ENCODE measurements at places on chromosomes 1 and 21.

GRCh38 chr1:177825276-177825901 is 144.5 kb downstream of the SEC16B start:
- no peak for DNase-seq

GRCh38 chr1:201213926-201214325 is 23.3 kb downstream of the IGFN1 start:
- no peak for DNase-seq

DNA sequence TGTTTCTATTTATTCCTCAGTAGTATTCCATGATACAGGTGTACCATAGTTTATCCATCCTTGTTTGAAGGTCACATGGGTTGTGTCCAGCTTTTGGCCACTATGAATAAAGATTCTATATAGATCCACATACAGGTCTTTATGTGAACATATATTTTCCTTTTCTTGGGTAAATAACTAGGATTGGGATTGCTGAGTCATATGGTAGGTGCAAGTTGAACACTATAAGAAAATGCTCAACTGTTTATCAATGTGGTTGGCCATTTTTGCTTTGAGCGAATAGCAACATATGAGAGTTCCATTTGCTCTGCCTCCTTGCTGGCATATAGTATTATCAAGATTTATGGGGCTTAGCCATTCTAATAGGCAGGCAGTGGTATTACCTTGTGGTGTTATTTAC is 170.2 kb upstream of the KCNJ15 start:
- DNase-seq = no peak

GRCh38 chr1:21781815-21782348 is 1.1 kb downstream of the USP48 start:
- no peak for DNase-seq

GRCh38 chr1:69932760-69933159 is 272.6 kb downstream of the LRRC40 start:
- no peak for DNase-seq

GRCh38 chr21:29115899-29116298 is 14.5 kb upstream of the MAP3K7CL start:
- no peak for DNase-seq

DNA sequence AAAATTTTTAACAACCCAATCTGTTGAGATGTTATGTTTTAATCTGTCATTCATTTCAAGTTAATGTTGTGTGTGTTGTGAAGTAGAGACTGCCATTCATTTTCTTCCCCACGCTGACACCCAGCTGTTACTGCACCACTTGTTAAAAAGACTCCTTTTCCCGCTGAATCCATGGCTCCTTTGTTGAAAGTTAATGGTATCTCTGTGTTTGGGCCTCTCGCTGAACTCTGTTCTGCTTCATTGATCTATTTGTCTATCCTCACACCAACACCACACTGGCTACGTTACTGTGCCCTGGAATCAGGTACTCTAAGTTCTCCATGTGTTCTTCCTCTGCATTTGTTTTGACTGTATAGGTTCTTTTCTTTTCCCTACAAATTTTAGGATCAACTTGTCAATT is 58.2 kb downstream of the PDE9A start:
- no peak for DNase-seq

DNA sequence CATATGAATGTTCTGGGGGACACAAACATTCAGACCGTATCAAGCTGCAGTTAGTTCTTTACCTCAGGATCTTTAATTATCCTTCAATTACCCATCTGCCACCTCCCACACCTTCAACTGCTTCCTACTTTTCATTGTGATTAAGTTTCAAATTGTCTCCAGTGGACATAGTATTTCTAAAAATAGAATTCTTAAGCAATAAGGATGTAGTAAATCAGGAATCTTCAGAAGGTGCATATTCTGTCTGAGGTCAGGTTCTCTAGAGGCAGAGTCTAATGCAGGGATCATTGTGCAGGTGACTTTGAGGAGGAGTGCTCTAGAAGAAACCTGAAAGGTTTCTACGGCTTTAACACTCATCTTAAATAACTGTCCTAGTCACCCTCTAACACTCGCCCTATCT is 102.6 kb upstream of the PPP2R5A start:
- no peak for DNase-seq

DNA sequence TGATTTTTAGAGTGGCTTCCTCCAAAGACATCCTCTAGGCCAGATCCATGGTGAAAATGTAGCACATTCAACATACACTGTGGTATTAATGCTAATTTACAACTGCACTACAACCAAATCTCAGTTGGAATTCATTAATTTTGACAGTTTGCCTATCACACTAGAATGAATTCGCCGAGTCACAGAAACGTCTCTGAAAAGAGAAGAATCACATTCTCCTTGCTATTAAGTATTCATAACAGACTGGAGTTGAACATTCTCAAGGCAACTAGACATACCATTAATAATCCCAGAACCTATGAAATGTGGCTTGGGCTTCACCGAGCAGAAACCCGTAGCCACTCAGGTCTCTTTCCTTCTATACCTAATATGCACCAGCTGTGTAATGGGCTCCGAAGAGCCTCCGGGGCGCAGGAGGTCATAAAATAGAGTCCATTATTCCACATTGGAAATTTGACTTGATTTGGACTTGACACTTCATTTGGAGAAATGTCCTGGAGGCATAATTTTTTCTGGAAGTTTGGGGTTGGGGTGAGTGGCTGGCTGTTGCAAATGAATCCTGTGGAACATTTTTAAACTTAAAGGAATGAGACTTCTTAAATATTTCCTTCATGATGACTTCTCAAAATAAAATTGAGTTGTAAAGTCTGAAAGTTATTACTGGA is 117.1 kb downstream of the DSCAM start:
- no peak for DNase-seq

- DNase-seq = no peak
Observed at GRCh38 chr1:81358151-81358550, 442.6 kb upstream of the ADGRL2 start.

DNA sequence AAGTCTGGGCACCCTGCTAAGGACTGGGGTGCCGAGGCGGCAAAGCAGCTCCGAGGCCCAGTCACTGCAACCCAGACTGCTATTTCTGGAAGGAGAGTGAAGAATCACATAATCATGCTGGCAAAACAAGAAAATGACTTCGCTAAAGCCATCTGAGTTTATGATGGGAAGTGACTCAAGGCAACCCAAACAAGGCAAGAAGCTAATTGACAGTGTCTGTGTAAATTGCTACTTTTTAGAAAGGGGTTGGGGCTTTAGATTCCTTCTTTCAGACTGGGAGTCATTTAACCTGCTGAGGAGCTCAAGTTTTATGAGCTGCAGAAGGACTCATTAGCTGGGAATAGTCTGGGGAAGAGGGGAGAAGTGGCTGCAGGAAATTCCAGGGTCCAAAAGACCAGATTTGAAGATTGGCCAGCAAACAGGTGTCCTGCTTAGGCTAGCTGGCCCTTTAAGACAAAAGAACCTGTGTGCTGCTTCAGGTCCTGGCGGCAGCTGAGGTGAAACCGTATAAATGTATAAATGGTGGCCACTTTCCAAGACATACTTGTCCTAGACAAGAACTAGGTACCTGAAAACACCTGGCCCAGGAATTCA is 28.1 kb downstream of the TSHB start:
- DNase-seq = no peak

DNA sequence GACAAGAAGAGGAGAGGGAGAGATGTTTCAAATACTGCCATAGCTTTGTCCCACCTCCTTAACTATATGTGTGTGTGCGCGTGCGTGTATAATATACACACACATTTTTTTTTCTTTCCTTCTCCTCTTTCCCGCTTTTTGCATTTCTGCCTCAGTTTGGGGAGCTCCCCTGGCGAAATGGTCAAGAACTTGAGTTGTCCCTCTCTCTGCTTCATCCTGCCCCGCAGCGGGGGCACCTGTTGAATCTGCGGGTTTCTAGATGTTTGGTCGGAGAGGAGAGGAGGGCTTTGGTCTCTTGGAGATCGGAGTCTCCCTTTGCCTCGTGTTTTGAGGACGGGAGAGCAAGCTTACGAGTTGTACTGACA is 504 bp downstream of the SCCPDH start:
- DNase-seq = peak; percentile 38

DNA sequence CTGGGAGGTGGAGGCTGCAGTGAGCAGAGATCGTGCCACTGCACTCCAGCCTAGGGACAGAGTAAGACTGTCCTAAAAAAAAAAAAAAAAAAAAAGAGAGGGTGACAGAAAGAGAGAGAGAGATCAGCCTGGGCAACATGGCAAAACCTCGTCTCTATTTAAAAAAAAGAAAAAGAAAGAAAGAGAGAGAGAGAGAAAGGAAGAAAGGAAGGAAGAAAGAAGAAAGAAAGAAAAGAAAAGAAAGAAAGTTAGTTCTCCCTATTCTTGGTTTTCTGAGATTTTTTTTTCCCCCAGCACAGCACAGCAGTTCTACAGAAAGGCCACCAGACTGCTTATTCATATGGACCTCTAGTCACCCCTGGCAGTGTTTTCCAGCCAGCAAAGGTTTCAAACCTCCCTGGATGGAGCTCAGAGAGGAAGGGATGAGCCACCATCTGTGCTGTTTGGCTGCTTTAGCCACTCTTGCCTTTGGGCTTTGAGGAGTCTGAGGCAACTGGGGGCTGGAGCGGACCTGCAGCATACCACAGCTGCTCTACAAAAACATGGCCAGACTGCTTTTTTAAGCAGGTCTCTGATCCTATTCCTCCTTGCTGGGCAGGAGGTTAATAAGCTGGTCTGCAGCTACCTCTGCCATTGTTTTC is 10.6 kb downstream of the S100A6 start:
- DNase-seq = no peak

GRCh38 chr1:163544441-163544840 is 222.7 kb downstream of the NUF2 start:
- no peak for DNase-seq

GRCh38 chr21:41731081-41731480 is 35.8 kb downstream of the RIPK4 start:
- no peak for DNase-seq

GRCh38 chr1:168636200-168636599 is 59.8 kb downstream of the XCL1 start:
- DNase-seq = no peak

- DNase-seq = no peak
Observed at GRCh38 chr1:154288661-154289060, 16.2 kb downstream of the HAX1 start.

DNA sequence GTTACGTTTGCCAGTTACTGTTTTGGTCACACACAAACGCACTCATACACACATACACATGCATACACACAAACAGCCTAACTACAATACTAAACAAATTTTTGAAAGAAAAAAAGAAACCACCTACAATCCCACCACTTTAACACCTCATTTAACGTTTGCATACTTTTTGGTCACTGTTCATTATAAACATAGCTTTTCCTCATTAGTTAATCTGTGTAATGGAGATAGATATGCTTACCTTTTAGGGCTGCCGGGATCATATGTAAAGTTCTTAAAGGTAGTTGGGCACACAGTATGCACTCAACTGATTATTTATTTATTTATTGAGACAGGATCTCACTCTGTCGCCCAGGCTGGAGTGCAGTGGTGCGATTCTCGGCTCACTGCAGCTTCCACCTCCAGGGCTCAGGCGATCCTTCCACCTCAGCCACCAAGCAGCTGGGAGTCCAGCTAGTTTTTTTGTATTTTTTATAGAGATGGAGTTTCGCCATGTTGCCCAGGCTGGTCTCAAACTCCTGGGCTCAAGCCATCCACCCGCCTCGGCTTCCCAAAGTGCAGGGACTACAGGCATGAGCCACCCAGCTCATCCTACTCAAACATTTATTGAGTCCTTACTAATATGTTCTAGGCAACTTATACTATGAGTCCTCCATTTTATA is 677 bp upstream of the BCL10 start:
- DNase-seq = no peak

- DNase-seq = no peak
Observed at GRCh38 chr1:48999321-48999720, 222.6 kb upstream of the BEND5 start.

GRCh38 chr1:17919525-17920439 is 164.6 kb downstream of the ACTL8 start:
- DNase-seq = peak; percentile 50

GRCh38 chr1:145974721-145975120 is 10.2 kb downstream of the POLR3GL start:
- no peak for DNase-seq

GRCh38 chr21:26061437-26061836 is 109.1 kb downstream of the APP start:
- no peak for DNase-seq

- no peak for DNase-seq
Observed at GRCh38 chr1:216580538-216581057, 142.6 kb downstream of the ESRRG start.

DNA sequence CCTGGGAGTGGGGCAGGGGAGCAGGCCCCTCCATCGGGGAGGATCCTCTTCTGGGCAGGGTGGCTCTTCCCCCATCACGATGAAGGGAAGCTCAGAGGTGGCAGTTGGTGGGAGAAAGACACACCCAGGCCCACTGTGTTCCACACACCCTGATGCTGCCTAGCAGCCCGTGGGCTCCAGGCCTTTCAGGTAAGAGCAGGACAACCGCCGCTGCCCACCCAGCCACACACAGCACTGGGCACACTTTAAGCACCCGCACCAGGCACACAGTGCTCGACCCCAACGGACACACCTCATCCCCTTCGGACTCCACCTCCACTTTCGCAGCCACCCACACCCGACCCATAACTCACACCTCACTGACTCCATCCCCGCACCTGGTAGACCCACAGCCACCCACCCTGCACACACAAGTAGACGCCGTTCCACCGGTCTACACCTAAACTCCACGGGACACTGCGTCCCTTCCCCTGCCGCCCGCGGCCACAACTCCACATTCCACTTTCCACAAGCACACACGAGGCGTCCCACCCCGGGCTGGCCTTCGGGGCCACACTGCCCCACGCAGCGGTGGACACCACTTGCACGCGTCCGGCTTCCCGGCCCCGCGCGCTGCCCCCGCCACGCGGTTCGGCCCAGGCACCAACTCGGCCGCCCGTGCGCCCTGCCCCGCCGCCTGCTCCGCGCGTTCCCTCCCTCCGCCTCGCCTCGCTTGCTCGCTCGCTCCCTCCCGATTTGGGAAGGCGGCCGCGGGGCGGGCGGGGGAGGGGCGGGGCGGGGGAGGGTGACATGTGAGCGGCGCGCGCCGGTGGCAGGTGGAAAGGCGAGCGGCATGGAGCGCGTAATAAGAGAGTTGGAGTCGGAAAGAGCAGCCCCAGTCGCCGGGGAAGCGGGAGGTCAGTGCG is at the start of gene KCNQ4:
TSS of gene KCNQ4 (plus strand) at position 787 of the 905 bp plus-strand sequence. CDS start 307 bp downstream, outside the sequence.
- no peak for DNase-seq

DNA sequence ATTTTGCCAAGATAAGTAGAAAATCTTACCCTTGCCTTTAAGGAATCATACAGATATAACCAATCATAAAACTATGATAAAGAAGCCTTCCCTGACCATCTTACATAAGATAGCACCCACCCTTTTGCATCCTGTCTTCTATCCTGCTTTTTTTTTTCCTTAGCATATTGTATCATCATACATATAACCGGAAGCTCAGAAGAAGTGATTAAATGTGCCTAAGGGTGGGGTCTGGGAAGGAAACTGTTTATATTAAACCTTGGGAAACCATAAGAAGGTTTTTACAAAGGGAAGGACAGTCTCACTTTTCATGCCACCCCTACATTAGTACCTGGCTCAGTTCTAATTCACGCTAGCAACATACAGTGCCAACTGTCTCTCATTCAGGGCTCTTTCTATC is 66.8 kb downstream of the LUZP1 start:
- no peak for DNase-seq
